ENCODE measurements at places on chromosomes 6 and 20.

DNA sequence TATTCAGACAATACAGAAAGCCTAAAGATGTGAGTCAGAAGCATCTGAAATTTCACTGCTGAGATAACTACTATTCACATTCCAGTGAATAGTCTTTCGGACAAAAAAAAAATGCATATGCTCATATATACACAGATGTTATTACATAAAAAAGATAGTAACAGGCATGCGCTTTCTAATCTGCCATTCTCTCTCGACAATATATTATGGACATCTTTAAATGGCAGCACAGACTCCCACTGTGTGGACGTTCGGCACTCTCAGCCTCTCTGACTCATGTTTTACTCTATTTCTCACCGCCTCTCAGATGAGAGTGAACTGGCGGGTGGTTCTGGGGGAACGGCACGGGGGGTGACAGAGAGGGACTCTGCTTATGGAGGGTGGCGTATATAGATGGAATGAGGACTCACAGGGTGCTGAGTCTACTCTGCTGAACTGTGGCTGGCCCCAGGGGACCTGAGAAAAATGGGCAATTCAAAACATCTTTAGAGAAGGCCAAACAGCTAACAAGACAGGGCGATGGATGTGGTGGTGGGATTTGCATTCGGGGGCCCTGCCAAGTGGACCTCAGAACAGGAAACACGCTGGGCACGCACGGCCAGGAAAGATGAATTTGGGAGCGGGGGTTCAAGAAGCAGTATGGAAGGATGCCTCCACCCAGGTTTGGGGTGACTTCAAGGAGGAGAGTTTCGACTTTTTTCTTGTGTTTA, 68.9 kb downstream of the MDGA1 start:
- no peak for DNase-seq

DNA sequence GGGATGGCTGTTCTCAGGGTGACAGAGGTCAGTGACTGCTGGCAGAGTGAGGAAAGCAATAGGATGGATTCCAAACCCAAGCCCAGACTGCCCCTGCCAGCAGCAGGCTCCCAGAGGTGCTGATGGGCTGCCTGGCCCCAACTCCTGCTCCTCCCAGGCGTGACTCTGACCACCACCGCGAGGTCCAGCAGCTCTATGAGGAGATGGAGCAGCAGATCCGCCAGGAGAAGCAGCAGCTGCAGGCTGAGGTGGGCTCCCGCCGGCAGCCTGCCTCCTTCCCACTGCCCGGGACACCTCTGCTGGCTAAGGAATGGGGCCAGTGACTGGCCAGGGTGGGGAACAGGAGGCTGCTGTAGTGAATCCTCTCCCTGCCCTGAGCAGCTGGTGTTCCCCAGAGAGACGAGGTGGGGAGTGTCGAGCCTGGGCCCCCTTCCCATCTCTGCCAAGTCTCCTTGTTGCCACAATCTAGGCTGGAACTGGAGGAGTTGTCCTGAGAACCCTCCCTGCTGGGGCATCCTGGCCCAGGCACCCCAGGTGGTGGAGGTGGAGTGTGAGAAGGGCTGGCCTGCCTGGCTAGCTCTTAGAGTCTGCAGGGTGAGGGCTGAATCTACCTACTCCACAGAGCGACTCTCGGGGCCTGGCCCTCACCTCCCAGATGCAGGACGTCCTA, 20.4 kb downstream of the RAB44 start:
- DNase-seq: no peak

DNA sequence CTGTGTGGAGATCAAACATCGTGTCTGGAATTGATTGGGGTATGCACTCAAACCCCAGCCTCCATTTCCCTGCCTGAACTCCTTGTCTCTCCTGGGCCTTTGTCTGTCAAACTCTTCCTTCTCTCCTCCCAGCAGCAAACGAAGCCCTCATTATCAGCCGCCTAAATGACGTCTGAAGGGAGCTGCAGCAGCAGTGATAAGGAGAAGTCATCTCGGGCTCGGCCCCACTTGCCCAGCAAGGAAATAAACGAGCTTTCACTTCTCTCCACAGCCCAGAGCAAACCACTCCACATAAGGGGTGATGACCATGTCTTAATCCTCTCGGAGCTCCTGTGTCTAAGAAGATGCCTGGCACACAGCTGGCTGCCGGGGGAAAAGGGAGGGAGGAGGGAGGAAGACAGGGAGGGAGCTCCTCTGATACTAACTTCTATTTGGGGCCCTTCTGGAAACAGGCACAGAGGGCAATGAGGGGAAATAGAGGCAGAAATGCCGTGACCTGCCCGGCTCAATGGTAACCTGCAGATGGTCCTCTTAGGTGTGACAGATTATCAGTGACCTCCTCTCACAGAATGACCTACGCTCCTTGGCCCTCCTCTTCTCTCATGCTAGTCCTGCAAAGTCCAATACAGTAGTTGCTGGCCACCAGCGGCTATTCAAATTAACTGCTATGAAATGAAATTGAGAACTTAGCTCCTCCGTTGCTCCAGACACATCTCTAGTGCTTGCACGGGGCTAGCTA, 100.4 kb downstream of the PXDC1 start:
- DNase-seq: no peak

DNA sequence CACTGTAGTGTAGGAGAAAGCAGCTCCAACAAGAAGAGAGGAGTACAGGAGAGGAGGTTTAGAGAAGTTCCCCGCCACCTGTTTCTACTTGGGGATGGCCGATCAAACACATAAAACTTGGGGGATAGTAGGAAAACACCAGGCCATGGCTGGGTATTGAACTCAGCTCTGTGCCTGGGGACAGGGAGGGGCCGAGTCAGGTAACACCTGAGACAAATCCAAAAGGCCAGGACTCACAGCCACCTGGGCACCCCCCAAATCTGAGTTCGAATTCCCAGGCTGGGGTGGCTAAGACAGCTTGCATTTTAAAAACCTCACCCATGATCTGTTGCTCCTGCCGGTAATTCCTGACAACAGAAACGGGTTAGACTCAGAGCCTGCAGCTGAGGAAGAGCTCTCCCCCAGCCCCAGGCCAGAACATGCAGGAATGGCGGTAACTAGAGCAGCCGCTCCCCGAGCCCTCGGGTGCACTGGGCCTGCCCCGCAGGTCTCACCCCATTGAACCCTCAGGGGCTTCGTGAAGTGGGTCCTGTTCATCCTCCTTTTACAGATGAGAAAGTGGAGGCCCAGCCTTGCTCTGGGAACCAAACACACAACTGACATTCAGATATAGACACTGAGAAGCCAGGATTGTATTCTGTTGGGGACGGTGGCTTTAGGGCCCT, 61.0 kb downstream of the TCP11 start:
- no peak for DNase-seq

DNA sequence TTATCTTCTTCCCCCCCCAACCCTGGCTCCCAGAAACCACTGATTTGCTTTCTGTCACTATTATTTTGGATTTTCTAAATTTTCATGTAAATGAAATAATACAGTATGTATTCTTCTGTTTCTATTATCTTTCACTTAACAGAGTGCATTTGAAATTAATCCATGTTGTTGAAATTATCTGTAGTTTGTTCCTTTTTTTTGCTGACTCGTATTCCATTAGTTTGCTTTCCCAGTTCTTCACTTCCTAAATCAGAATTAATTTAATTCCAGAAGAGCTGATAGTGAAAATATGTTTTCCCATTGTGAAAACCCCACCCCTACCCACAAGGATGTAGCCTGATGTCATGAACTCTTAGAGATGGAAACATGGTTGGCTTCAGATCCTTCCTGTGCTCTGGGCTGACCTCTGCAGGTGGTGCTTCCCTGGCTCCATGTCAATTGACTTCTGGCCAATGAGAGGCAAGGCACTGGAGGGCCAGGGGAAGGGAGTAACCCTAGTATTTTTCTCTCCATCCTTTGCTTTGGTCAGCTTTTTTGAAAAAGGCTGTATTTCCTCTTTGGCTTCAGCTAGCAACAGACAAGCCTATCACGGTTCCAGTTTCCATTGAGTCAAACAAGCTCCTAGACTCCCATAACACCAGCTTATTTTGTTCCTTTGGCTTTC, 244.4 kb upstream of the HSF2 start:
- DNase-seq: no peak

DNA sequence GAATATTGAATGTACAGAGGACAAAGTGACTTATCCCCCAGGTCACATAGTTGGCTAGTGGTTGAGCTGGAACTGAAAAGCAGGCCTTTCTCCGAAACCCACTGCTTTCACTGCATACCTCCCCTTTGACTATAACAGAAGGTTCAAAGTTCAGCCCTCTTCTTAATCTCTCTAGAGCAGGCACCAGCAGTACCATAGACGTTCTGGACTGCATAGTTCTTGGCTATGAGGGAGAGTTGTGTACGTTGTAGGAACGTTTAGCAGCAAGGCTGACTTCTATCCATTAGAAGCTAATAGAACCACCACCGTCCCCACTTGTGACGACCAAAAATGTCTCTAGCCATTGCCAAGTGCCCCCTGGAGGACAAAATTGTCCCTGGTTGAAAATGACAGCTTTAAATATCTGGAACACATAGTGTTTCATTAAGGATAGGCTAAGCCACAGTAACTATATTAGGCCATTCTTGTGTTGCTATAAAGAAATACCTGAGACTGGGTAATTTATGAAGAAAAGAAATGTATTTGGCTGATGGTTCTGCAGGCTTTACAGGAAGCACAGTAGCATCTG, 123.8 kb upstream of the MTHFD1L start:
- DNase-seq: no peak

- peak; percentile 85 for DNase-seq
Measured at GRCh38 chr6:33276864-33277662, at the start of gene B3GALT4. Gene B3GALT4, plus strand, starts transcription at chr6:33277123. Its CDS starts 297 bp downstream, at chr6:33277420.

GRCh38 chr20:46963758-46964617, 69.3 kb downstream of the EYA2 start:
- no peak for DNase-seq

GRCh38 chr6:43799551-43800297, 29.7 kb downstream of the VEGFA start:
- no peak for DNase-seq

- no peak for DNase-seq
Measured at GRCh38 chr20:24810676-24811407, 138.2 kb upstream of the CST7 start.

- no peak for DNase-seq
Measured at GRCh38 chr6:82875573-82876185, 190.0 kb downstream of the UBE3D start.

GRCh38 chr6:153047386-153047785, 44.9 kb upstream of the MTRF1L start:
- no peak for DNase-seq

DNA sequence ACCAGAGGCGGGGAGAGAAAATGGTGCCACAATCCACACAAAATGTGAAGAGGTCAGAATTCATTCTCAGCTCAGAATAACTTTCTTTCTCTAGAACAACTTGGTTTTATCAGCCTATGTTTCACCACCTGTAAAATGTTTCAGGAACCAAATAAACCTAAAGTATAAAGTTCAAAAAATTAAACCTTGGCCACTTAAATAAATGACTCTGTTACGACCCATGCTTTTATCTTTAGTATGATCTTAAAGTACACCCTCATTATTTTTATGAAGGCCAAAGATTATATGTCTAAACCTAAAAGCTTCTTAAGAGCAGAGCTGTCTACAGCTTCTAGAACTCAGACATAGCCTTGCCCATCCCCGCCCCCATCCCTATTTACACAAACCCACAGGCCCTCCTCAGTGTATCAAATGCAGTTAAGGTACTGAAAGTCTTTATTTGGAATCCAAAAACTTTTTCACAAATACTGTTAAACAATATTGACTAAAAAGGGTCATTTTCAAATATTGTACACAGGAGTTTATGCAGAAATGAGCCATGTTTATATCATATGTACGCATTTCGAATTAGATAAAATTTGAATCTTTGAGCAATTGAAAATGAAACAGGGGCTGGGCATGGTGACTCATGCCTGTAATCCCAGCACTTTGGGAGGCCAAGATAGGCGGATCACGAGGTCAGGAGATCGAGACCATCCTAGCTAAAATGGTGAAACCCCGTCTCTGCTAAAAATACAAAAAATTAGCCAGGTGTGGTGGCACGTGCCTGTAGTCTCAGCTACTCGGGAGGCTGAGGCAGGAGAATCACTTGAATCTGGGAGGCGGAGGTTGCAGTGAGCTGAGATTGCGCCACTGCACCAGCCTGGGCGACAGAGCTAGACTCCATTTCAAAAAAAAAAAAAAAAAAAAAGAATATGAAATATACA, 5.7 kb upstream of the NHSL1 start:
- DNase-seq: no peak

- DNase-seq: no peak
Measured at GRCh38 chr6:45946352-45946751, 69.3 kb downstream of the CLIC5 start.

GRCh38 chr6:41630946-41631345, 7.3 kb upstream of the MDFI start:
- DNase-seq: no peak

- no peak for DNase-seq
Measured at GRCh38 chr6:1850121-1850839, 240.6 kb downstream of the FOXC1 start.

DNA sequence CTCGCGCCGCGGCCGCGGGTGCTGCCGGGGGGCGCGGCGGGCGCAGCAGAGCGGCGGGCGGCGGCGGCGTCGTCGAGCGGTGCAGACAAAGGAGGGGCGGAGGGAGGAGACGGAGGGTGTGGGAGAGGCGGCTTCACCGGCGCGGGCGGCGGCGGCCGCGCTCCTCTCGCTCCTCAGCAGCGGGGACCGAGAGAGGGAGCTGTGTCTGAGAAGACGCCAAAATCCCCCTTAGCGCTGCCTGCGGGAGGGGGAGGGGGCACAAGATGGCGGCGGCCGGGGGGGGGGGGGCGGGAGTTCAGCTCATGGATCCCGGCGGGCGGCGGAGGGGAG, 296 bp downstream of the ADNP start:
- DNase-seq: no peak

GRCh38 chr6:90086517-90086916, 192.2 kb downstream of the GJA10 start:
- no peak for DNase-seq

GRCh38 chr6:4533576-4533975, 242.6 kb upstream of the CDYL start:
- no peak for DNase-seq

DNA sequence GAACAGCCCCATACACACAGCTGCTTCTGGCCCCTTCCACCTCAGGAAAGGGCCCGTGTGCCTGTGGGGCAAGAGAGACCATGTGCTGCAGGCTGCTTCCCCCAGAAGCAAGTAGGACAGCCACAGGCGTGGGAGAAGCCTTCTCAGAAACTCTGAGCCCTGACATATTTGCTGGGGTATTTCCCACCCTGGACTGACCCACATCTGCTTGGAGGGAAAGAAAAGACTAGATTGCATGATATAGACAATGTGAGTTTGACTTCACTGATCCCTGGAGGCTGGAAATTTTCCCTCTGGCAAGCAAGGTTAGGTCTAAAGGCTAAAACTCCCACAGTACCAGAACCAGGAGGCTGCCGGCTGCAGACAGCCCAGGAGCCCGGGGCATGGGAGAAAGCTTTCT, 213.3 kb upstream of the SSTR4 start:
- no peak for DNase-seq

- no peak for DNase-seq
Measured at GRCh38 chr6:150705392-150705791, 105.7 kb downstream of the PLEKHG1 start.

- no peak for DNase-seq
Measured at GRCh38 chr6:87982134-87982533, 65.5 kb upstream of the SPACA1 start.

DNA sequence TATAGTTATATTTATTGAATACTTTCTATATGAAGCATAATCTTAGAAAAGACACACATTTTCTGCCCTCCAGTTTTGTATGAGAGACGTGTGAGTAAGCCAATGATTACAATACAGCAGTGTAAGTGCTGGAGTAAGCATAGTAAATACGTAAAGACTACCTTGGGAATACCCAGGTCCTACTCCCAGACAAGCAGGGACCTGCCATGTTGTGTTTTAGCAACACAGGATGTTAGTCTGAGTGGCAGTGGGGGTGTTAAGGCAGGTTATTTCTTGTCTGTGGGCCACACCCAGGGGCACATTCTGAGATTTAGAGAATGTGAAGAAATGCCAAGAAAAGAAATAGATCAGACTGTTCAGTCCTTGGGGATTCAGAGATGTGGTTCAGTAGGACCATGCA, 34.3 kb upstream of the RNF144B start:
- DNase-seq: no peak
